ENCODE measurements at places on chromosomes 12 and 14.

DNA sequence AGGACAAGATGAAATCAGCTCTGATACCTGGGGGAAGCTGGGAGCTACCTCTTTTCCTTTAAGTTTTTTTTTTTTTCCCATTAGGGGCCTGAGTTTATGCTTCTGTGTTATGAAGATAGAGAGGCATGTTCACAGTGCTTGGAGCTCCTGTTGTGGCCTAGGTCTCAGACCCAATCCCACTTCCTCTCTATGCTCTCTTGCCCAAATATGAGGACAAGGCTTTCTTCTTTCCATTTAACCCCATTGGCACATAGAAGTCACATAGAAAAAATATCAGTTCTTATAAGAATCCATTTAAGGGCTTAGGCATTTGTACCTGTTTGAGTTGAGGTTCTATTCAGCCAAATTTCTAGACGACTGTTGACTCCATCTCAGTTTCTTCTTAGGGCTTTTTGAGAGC lies 12.6 kb downstream of the MRPS35 start:
- DNase-seq: no peak

GRCh38 chr14:71322655-71323250 lies 415.5 kb downstream of the PCNX1 start:
- peak; percentile 54 for DNase-seq

- DNase-seq: no peak
These were observed 27.0 kb upstream of the INSM2 start for GRCh38 chr14:35506927-35507326.

- DNase-seq: no peak
These were observed 36.8 kb downstream of the ANO2 start for GRCh38 chr12:5908251-5908650.

- DNase-seq: no peak
These were observed 525.1 kb downstream of the DIO2 start for GRCh38 chr14:79686196-79686595.

GRCh38 chr14:75279763-75280290 lies 1.2 kb downstream of the FOS start:
- DNase-seq: peak; percentile 8

- DNase-seq: no peak
These were observed 78.9 kb upstream of the SLC38A2 start for GRCh38 chr12:46451276-46452021.

DNA sequence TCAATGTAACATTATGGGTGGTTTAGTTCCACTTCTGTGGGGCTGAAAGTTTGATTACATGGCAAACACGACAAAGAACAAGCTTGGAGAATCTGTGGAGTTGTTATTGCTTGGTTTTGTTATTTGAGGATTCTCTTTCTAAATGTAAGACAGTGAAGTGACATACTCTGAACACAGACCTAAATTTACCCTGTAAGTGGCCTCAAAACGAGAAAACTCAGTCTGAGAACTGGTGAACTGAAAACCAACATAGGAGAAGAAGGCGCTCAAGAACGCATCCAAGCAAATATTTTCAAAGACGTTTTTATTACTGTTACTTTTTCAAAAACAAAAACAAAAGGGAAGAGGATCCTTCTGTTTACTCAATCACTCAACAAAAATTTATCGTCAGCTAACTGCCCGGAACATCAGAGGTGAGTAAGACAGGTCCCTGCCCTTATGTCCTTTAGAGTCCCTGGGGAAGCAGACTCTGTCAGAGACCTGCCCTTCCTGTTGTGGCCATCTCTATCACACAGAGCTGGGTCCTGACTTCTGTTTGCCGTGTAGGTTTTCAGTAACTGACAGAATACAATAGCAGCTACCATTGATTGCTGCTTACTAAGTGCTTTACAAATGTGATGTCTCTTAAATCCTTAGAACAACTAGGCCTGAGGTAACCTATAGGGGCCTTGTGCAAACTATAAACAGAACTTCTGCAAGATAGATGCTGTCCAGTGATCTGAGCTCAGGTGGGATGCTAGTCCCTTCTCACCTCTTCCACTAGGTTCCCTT lies 79.3 kb upstream of the C12orf71 start:
- DNase-seq: no peak

- no peak for DNase-seq
These were observed 387.5 kb downstream of the EGLN3 start for GRCh38 chr14:33563191-33563900.

- no peak for DNase-seq
These were observed 213.4 kb downstream of the CCER1 start for GRCh38 chr12:90741611-90742010.

DNA sequence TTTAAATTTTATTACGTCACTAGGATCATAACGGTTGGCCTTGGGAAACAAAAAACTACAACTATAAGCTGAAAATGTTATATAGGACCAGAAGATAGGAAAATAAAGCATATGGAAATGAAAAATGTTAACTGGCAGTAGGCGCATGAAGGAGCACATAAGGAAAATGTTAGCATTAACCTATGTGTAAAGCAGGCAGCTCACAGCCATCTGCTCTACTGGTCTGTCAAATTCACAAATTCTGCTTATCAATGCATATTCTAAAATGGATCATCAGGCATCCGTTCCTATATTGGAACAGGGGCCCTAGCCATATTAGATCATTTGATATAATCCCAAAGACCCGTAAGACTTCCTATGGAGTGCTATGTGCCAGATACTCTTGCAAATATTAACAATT lies 263.9 kb downstream of the MDGA2 start:
- DNase-seq: no peak

DNA sequence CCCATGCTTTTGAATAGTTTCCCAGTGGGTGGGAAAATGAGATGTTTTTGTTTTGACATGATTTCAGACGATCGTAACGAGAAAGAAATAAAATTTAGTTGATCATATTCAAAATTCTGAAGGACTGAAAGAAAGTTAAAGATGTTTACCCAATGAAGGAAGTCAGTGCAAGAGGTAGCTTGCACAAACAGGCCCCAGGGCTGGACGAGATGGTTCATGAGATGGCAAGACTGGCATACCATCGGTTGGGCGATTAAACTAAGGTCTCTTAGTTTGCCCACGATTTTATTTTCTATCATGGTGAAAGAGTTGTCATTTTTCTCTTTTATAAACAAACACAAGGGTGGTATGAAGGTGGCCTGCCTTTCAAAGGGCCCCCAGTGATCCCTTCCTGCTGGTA lies 124.5 kb upstream of the TBX5 start:
- no peak for DNase-seq

DNA sequence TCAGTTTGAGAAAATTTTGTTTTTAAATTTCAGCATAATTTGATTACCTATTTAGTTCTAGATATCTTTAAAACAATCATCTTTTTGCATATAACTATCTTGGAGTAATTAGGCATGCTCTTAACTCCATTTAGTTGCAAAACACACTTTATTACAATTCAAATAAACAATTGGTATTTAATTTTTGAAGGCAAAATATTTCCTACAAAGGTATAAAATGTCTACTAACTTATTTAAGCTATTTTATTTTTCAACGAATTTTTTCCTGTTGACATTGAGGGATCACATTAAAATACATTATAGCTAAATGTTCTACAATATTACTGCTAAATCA lies 8.3 kb downstream of the FOXA1 start:
- no peak for DNase-seq

GRCh38 chr12:58424735-58425392 lies 483.5 kb downstream of the ATP23 start:
- DNase-seq: no peak

DNA sequence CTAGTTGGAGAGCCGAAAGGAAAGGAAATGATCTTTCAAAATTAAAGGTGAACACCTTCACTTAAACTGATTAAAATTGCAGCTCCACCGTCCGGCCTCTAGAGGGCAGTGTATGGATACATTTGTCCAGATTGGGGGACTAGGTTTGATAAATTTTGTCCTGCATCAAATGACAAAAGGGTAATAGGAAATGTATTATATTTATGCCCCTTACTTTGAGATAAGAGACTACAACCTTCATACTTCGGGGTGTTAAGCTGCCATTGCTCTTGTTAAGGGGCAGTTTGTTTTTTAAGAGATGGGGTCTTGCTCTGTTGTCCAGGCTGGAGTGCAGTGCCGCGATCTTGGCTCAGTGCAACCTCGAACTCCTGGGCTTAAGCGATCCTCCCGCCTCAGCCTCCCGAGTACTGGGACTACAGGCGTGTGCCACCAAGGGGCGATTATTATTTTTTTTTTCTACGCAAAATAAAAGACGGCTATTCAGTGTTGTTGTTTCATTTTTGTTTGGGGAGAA lies 818 bp upstream of the SUOX start:
- DNase-seq: no peak

DNA sequence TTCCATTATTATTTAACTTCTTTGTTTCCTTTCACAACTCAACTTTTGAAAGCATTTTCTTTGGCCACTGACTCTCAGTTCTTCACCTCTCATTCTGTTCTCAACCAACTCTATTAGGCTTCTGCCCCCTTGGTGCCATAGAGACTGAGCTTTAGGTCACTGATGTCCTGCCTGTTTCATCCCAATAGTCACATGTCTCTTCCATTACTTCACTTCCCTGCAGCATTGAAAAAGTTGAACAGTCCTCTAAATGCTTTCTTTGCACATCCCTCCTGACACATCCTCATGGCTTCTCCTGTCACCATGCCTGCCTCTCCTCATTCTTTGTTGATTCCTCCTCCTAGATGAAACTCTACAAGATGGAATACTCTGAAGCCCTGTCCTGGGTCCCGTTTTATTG lies 2.7 kb downstream of the CLEC12A start:
- no peak for DNase-seq

- no peak for DNase-seq
These were observed 1.7 kb downstream of the TRHDE start for GRCh38 chr12:72273851-72274351.

- DNase-seq: no peak
These were observed 73.8 kb upstream of the SRSF5 start for GRCh38 chr14:69693145-69693544.

- DNase-seq: no peak
These were observed 110.2 kb downstream of the RASSF9 start for GRCh38 chr12:85725991-85726390.

DNA sequence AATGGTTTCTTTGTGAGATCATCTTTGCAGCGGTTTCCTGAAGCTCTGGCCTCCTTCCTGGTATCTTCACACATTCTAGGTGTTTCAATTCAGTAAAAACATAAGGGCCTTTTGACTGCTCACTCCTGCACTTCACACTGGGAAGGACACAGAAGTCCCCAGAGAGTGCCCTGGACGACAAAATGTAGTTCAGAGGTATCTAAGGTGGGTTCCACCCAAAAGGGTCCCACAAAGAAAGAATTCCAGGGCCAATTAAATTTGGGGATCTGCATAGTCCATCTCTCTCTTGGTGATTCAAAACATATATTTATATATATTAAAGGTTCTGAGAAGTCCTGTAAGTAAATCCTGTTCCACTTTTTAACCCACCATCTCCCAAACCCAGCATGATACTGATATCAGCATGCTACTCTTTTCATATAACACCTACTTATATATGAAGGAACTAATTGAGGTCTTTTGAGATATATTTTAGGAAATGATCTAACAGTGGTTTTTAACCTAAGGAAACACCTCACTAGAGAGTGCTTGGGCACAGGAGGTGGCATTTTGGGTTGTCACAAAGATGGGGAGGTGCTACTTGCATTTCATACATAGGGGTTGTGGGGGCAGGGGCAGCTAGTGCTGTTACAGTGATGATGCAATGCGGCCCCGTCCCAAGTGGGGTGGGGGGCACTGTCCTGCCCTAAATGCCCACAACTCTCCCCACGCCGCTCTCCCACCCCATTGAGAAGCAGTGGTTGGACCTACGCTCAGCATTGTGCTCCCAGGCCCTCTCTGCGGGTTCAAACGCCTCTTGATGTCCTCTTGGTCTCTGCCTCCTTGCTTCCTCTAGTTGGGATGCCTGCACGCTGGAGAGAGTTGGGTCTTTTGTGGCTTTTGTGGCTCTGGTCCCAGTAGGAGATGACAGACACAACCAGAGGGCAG lies 109.4 kb downstream of the ARF6 start:
- DNase-seq: no peak

DNA sequence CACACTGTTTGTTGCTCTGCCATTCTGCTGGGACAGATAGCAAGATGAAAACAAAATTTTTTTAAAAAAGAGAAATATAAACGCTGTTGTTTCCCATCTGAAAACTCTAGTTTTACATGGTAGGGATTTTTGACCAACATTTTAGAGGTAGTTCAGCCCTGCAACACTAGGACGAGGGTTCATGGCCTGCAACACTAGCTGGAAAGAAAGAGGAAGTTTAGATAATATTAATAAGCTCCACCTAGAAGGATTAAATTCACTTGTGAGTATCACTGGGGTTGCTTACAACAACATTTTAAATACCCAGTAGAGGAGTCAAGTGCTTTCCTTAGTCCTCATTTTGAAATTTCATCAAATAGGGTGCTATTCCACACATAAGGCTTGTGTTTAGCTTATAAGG lies 68.2 kb downstream of the SRGAP1 start:
- DNase-seq: no peak

- no peak for DNase-seq
These were observed 68.7 kb downstream of the STON2 start for GRCh38 chr14:81331229-81332021.

- no peak for DNase-seq
These were observed 57.4 kb downstream of the PLXNC1 start for GRCh38 chr12:94205822-94206221.

GRCh38 chr14:38186216-38186615 lies 21.5 kb upstream of the SSTR1 start:
- DNase-seq: no peak

GRCh38 chr12:104547235-104547634 lies 90.5 kb downstream of the CHST11 start:
- no peak for DNase-seq

DNA sequence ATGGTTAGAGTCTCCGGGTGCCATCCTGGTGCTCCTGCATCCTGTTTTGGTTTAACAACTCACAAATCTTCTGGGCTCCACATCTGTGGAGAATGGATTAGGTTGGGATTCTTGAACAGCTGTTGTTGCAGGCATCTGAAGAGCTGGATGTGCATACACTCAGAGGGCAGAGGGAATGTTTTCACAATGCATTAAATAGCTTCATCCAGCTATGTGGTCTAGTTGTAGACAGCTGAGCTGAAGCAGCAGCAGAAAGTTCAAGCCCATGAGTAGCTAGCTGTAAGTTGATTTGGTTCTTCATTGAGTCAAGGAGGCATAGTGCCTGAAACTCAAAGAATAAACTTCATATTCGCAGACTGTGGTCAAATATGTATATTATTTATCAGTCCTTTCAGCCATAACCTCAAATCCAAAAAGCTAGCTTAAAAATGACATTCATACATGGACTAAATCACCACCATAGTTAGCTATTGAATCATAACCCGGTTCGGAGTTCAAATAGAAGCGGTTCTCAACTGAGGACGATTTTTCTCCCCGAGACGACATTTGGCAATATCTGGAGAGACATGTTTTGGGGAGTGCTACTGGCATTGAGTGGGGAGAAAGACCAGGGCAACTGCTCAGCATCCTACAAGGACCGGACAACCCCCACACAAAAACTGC lies 858 bp upstream of the ANKRD13A start:
- DNase-seq: no peak

All from stromal cell of bone marrow (primary cell).